ENCODE measurements at places on chromosomes 3 and 15. TPM values are rescaled to one million over a fixed set of nuclear protein-coding genes. Genes with fewer than 3 reads are reported as not detected.

DNA sequence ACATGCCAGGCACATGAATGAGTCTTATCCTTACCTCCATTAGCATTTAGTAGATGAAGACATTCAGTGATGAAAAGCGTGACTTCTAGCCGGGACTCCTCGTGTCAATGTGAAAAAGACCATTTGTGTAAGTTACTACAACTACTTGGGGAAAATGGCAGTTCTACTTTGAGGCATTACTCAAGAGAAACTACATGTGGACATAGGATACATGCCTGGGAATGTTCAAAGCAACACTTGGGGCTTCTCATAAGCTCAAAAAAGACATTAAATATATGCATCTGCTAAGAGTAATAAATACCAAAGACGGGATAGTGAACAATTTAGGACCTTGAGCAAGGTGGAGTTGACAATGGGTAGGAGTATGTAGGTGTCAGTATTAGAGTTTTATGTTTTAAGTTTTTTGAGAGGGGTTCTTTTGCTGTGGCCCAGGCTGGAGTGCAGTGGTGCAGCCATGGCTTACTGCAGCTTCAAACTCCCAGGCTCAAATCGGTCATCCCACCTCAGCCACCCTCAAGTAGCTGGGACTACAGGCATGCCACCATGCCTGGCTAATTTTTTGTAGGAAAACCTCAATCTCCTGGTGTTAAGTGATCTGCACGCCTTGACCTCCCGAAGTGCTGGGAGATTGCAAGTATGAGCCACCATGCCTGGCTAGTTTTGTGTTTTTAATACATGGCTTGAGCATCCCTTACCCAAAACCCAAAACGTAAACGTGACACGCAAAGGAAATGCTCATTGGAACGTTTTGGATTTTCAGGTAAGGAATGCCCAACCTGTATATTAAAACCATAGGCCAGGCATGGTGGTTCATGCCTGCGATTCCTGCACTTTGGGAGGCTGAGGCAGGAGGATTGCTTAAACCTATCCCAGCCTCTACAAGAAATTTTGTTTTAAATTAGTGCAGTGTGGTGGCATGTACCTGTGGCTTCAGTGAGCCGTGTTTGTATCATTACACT, 3.9 kb downstream of the RPLP1 start:
- DNase-seq: no peak

- no peak for DNase-seq
Observed at GRCh38 chr3:8817486-8817885, 48.1 kb upstream of the OXTR start.

- DNase-seq: no peak
Observed at GRCh38 chr3:32842531-32842931, 24.7 kb downstream of the TRIM71 start.

DNA sequence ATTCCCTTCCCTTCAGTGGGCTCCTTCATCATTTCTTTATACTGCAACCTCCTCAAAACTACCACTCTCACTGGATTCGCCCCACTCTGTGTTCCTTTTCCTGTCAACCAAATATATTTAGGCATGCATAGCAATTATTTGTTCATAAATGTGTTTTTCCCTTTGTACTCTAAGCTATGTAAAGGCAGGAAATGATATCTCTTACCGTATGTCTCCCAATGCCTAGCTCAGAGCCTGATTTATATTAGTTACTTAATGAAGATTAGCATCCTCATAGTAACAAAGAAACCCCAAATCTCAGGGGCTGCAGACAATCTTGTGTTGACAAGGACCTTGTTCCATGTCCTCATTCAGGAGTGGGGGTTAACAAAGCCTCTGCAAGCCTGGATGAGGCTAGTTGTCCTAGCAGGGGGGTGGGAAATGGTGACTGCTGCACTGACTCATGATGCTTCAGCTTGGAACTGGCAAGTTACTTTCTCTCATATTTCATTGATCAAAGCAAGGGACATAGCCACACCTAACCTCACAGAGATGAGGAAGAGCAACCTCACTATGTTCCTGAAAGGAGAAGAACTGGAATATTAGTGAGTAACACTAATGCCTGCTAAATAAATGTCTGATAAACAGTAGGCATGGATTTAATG, 15.2 kb downstream of the PHLDB2 start:
- DNase-seq: peak; percentile 52

DNA sequence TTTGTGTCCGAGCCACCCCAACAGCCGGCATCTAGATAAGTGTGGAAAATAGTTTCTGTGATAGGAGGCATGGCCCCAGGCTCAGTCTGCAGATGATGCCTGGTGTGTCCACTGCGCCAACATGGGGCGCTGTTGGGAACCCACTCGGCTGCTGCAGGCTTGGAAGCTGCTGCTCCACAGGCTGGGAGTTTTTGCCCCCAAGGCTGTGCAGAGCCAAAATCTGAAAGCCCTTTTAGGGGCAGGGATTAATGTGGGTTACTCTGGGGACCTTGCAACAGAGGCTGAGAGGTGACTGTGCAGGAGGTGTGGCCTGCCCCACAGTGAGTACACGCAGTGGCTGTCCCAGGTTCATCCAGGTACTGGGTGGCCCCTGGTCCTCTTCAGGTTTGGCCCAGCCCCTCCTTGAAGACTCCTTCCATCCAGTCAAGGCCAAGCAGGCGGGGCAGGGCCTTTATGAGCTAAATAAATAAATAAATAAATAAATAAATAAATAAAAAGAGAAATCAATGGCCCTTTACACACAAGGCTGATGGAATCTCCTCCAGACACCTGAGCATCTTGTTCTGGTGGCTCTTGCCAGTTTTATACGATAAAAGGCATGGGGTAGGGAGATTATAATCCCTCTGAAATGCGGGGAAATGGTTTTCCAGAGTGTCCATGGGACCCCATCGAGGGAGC, 73.8 kb downstream of the AAGAB start:
- DNase-seq: no peak

The BUB1B gene
- 10.5 TPM for total RNA-seq

The HTR3C gene
- not detected for total RNA-seq

- DNase-seq: no peak
Observed at GRCh38 chr3:126021702-126022101, 52.7 kb downstream of the ROPN1B start.

DNA sequence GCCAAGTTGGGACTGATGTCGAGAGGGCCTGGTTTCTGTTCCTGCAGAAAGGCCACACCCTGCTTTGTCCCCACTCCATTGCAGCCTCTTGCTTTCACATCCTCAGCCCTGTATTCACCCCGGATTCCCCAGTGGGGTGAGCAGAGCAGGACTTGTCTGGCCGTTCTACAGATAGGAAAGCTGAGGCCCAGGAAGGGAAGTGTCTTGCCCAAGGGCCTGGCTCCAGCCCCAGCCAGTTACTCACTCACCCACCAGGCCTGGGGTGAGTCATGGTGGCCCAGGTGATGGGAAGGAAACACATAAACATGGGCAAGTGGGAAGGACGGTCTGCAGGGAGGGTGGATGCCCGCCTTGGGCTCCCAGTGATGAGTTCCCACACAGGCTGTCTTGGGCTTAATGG, 6.1 kb upstream of the DUSP7 start:
- DNase-seq: peak; percentile 34

The CP gene
- 0.60 TPM for total RNA-seq

GRCh38 chr15:65249641-65250040, 37.0 kb downstream of the PARP16 start:
- DNase-seq: no peak

Data from lung microvascular endothelial cell (primary cell).